ENCODE measurements at places on chromosomes 6 and 20.

GRCh38 chr6:164889980-164890379 lies 419.4 kb downstream of the C6orf118 start:
- DNase-seq = no peak

DNA sequence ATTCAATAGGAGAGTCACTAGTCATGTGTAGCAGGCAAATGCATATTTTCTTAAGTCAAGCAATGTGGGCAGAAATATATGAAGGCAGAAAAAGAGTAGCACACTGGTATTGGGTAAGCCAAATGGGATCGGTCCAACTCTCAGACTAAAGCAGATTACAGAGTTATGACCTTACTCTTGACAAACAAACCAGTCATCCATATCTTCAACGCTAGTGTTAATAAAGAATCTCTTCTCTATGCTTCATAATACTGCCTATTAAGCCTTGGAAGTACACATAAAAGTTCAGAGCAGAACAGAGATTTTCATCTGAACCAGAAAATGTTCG lies 320.2 kb upstream of the JARID2 start:
- peak; percentile 76 for DNase-seq

DNA sequence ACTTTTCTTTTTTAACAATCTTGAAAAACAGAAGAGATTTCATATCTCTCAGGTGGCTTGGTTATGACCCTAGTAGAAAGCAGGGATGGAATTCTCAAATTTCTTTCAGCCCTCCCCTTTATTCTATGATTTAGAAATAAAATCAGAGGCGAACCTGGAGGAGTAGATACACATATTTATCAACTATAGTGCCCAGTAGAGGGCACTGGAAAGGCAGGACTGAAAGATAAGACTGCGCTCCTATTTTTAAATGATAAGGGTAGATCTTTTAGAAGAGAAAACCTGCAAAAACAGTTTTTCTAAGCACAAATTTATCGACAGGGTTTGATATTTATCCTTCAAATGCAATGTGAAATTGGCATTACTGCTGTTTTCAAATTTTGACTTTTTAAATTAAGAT lies 1296.6 kb downstream of the EPHA7 start:
- DNase-seq = no peak

DNA sequence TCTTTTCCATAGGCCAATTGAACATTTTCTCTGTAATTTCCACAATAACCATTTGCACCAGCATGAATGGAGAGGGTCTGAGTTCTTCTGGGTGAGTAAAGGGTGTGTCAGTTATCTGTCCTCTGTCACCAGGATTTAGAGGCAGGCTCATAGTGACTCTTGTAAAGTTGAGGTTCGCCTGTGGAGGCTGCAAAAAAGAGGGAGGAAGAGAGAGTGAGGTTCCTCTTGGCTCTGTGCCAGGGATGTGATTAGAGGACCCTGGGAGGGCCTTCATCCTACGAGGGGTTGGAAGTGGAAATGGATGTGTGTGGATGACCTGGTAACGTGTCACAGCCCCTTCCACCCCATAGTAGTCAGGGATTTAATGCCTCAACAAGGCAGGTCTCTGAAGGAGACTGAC lies 242.0 kb downstream of the ESR1 start:
- no peak for DNase-seq

DNA sequence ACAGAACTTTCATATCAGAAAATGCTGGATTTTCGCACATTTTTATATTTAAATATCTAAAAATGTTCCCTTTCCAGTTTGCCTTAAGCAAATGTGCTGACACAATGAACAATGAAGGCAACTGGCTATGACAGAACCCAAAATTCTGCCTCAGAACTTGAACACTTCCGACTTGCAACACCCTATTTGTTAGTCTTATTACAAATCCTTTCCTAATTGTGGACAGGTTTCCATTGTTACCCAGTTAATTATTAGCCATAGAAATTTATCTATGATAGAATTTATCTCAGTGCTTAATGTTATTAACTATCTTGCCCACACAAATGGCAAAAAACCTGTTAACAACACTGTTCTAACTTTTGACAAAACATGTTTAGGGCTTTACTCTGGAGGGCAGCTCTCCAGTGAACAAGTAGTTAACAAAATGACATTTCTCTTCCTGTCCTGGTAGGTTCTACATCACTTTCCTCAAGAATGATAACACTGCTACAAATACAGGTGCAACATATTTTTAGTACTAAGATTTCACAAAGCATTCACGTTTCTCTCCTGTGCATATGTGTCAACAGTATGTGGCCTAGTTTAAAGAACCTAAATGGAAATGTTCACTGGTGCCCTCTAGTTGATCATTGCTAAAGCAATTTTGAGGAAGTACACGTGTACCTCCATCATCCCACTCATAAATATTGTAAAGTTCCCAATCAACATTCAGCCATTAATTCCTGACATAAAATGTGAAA lies 58.4 kb downstream of the HIVEP2 start:
- no peak for DNase-seq

DNA sequence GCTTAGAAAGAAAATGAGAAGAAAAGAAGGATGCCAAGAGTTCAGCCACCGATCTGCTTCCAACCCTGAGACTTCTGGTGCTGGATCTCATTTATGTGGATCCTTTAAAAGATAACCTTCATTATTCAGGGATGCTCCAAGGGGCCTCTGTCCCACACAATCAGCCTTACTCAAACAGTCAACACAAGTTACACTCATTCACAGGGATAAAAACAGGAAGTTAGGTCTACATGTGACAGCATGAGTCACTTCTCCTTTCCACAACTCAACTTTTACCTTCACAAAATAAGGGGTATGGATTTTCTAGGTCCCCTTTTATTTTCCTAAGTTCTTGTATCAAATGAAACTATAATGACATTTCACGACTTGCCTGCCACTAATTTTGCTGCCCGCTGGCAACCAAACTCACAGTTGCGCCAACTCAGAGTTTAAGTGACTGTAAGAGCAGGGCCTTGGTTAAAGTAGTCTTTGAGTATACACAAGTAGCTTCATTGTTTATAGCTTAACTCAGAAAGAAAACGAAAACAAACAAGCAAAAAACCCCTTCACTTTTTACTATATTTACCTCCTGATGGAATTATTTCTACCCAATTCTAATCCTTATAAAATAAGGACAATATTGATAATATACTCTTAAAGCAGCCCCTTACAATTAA lies 278.8 kb upstream of the RUNX2 start:
- no peak for DNase-seq

DNA sequence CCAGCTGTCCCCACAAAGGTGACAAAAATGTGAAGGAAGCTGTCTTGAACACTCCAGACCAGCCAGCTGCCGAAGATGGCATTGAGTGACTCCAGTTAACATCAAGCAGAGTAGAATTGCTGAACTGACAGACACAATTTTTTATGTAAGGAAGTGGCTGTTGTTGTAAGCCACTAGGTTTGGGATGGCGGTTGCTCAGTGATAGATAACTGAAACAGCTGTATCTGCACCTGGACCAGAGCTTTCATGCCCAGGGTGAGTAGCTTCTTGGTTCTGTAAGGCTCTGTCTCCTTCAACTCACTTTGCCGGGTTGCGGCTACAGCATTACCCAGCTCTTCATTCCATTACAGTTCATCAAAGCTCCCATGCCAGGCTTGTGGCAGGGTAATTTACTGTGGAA lies 49.7 kb upstream of the DDR1 start:
- DNase-seq = no peak

GRCh38 chr6:26016963-26017631 lies 54.5 kb downstream of the TRIM38 start:
- DNase-seq = no peak

DNA sequence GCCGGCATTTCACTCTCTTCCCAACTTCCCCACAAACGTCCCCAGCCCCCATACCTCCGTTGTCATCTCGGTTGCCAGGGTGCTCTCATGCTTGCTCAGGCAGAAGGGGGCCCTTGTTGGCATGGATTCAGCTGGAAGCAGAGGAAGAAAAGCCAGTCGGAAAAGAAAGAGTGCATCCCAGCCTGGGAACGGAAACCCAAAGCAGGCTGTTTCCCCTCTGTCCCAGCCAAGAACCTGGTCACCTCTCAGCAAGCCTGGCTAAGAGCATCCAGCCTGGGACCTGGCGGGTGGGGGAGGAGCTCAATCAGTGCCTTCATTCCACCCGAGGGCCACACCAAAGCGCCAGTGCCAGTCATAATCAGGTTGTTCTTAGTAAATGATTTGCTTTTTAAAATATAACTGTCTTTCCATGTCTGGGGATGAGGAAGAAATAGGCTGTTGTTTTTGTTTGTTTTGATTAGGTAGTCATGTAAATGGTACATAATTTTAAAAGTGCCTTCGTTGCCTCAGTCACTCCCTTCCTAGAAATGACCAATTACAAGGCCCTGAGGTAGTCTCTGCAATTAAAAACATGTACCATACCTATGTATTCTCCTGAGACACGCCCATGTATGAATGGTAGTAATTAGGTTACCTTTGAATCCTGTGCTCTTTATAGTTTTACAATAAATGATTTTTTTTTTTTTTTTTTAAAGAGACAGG lies 21.1 kb downstream of the CHMP4B start:
- no peak for DNase-seq

- no peak for DNase-seq
Measured at GRCh38 chr6:96909811-96910210, 12.1 kb upstream of the NDUFAF4 start.

- no peak for DNase-seq
Measured at GRCh38 chr6:74250161-74250818, 554.3 kb downstream of the CD109 start.

DNA sequence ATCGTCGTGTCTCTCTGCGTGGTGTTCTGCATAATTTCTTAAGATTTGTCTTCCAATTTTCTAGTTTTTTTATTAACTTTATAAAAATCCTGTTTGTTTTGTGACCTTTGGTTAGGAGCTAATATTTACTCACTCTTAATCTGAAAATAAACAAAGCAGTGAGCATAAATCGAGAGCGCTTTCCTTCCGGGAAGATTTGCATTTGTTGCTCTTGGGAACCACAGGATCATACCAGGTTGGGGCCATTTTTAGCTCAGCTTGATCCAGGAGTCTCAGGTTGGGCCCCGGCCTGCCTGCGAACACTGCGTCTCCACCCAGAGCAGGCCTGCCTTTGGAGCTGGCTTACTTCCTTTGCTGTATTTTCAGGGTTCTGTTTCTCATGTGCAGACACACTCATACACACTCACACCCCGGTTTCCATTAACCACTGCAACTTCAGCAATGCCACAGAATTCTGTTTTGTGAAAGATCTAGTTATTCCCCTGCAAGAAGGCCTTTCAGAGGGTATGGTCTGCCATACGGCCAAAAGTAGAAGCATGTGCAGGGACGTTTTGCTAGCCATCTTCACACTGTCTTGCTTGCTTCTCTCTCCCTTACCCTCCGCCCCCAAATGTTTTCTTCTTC lies 17.3 kb downstream of the BPHL start:
- DNase-seq = no peak

- DNase-seq = no peak
Measured at GRCh38 chr6:134397676-134398075, 79.8 kb upstream of the SGK1 start.

- DNase-seq = no peak
Measured at GRCh38 chr6:36019167-36019566, 5.3 kb downstream of the SLC26A8 start.

GRCh38 chr20:14879020-14879697 lies 541.7 kb upstream of the FLRT3 start:
- DNase-seq = no peak

DNA sequence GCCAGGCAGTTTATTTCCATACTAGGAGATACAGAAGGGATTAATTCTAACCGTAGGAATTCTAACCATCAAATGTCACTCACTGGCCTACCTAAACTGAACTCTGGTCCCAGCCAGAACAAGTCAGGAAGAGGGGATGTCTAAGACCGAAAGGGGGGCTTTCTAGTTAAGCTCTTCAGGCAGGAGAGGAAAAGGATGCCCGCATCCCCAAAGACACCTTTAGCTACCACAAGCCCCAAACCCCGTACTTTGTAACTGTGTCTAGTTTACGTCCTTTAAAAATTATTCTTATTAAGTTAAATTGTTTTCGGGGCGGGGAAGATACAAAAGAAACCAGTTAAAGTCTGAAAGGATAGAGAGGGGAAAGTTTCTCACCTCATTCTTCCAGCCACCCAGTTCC lies 1.2 kb upstream of the ZNF76 start:
- no peak for DNase-seq

DNA sequence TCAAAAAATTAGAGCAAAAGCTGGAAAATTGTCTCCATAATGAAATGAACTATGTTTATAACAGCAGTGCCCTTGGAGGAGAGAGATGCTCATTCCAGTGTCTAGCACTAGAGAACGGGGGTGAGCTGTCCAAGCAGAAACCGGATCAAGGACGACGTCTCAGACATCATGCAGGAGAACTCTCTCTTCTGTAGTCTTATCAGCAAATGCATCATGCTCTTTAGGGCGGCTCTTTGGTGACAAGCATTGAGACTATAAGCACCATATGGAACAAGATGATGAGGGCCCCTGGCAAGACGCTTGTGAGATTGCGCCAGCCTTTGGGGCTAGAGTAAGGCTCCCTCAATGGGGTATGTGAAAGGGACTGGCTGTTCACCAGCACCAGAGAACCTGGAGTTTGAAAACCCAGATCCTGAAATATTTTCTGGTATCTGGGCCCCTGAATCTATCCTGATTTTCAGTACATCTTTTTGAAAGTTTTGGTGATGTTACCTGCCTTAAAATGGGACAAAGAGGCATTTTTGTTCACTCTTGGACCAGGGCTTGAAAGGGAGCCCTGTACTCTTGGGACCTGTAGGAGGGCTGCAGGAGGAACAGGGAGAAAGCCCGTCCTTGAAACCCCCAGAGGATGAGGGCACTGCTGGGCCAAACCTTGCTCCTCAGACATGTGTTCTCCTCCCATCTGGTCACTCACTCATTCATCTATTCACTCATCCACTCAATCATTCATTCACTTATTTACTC lies 127.6 kb downstream of the TTLL2 start:
- DNase-seq = no peak

DNA sequence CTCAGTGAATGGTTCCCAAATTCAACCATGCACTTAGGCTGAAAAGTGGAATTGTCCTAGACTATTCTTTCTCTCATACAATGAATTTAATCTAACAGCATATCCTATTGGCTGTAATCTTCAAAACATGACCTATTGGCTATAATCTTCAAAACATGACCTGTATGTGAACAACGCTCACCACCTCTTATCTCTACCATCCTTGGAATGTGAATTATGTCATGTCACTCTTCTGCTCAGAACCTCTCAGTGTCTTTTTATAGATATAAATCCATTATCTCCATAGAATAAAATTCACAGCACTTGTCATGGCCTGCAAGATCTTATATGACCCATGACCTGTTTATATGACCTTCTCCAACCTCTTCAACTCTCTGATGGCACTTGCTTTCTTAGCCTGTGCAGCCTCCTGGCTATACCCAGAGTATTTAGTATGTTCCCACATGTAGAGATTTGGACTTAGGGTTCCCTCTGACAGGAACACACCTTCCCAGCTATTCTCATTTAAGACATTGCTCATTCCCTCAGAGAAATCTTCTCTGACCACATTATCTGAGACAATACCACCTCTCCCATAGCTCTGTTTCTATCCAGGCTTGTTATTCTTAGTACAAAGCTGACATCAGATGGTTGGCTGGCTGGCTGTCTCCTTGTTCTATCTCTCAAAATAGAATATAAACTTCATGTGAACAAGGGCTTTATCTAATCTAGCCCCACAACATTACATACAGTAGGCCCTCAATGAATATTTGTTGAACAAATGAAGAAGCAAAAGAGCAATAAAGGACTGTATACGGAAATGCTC lies 275.0 kb upstream of the PREP start:
- DNase-seq = no peak

- no peak for DNase-seq
Measured at GRCh38 chr6:108115598-108116058, 41.1 kb upstream of the OSTM1 start.

- no peak for DNase-seq
Measured at GRCh38 chr6:6810727-6811126, 222.2 kb downstream of the LY86 start.

Data from NCI-H524 treated with DMSO at 0.1 percent for 48 hours (cell line).